Activated T-helper 1 cell treated with anti-CD3 and anti-CD28 coated beads, Interleukin-2, amount 50 U/mL, for 16 hours (primary cell): ENCODE measurements at places on chromosomes 16 and 17.

DNA sequence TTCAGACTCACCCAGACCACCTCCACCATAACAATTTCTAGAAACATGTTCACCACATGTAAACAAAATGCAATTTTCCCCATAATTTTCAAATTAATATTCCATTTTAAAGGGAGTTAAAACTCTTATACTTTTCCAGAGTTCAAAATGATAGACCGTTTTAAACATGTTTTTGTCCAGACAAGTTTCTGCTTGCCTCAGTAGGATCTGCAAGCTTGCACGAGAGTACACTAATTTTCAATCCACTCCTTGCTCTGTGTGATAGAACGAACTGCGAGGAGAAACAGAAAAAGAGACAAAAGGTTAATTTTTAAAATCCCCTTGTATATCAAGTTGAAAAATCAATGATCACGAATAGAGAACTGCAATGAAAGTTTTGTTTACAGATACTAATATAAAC lies 7.1 kb downstream of the FAHD1 start:
- DNase-seq: no peak

DNA sequence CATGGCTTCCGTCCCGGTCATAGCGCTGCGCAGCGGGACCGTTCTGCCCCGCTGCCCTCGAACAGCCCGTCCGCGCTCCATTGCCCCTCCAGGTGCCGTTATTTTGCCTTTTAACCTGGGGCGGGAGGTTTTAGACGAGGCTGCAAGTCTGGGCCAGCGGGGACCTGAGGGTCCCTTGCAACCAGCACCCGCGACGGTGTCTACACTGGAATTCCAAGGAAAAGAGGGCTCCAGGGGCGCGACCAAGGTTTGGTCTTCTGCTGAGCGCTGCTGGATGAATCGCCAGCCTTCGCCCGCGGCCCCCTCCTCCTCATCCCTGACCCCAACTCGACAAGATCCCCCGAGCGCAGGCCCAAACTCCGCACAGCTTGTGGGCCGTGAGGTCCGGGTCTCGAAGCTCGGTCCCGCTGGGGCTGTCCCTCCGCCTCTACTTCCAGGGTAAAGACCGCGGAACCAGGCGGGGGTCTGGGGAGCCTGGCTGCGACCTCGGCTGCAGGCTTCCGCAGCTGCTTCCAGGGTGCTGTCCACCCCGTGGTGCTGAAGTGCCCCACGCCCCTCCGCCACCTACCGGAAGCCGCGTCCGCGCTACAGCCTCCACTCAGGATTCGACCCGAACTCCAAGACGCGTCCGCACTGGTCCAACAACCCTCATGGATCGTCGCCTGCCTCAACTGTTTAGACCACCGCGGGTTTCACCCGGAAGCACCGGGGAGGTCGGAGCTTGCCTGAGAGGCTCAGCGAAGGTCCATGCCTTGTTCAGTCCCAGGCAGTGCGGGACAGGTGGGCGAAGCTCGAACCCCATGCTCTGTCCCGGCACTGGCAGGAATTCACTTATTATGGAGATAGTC lies 10.1 kb upstream of the CA4 start:
- peak; percentile 33 for DNase-seq

GRCh38 chr17:1154704-1155103 lies 25.1 kb downstream of the ABR start:
- no peak for DNase-seq

- DNase-seq: no peak
Measured at GRCh38 chr16:88635671-88636319, 2.6 kb upstream of the IL17C start.

DNA sequence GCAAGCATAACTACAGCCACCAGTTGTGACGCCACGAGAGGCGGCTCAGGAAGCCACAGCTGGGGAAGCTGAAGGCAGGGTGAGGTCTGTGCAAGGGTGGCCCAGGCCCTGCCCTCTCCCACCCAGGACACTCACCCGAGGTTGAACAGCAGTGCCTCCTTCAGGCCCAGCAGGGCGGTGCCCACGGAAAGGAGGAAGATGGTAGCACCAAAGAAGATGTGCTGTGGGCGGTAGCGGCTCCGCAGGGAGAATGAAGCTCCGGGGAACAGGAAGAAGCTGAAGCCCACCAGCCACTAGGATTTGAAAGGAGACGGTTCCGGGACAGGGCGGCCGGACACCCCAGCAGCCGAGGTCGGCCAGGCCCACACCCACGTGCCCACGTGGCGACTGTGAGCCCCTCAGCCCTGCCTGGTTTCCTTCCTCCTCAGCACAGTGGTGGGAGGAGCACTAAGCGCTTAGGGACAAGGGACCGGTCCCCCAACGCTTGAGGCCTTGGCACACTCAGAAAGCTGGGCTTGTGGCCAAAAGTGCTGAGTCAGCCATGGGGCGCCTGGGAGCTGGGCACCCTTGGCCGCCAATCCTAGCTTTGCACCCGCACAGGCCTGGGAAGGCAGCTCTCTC lies 11.0 kb downstream of the CYB561 start:
- no peak for DNase-seq

GRCh38 chr16:89986600-89986999 lies 32.7 kb downstream of the DBNDD1 start:
- no peak for DNase-seq

GRCh38 chr17:7403043-7403726 lies 712 bp downstream of the TMEM256 start:
- no peak for DNase-seq

GRCh38 chr16:68995011-68995504 lies 110.4 kb upstream of the HAS3 start:
- no peak for DNase-seq

GRCh38 chr17:47902039-47902744 lies 6.2 kb downstream of the SP2 start:
- DNase-seq: no peak

GRCh38 chr16:58638148-58639036 lies 8.8 kb upstream of the CNOT1 start:
- DNase-seq: no peak
